ENCODE measurements at places on chromosomes 3 and 15.

DNA sequence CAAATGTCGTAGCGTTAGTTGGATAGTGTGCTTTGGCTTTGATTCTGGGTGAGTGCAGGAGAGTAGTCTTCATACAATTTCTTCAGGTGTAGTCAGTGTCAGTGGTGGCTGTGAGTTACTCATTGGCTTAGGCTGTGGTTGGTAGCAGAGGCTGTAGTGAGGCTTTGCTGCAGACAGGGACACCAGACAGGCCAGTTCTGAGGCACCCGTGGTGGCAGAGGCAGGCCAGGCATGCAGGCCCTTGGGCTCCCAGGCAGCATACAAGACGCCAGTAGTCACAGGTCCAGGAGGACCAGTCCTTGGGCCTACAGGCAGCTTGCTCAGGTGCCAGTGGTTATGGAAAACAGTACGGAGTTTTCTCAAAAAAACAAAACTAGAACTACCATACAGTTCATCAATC is 61.3 kb downstream of the DMXL2 start:
- no peak for DNase-seq

GRCh38 chr3:69357196-69357595 is 28.7 kb downstream of the FRMD4B start:
- no peak for DNase-seq

DNA sequence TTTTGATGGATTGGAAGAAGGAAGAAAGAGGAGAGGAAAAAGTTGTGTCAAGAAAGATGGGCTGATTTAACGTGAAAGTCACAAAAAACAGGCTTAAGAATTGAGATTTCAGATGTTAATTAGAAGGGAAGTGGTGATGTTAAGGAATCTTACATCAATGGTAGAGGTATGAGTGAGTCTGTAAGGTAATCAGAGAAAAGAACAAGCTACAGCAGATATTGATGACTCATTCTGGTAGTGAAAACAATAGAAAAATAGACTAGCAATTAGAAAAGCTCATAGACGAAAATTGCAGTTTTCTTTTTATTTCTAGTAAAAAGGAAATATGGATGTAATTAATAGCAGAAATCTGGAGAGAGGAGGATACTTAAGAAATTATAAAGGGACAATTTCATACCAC is 559.6 kb downstream of the MCTP2 start:
- no peak for DNase-seq

- peak; percentile 96 for DNase-seq
Observed at GRCh38 chr3:184005941-184006507, 11.7 kb downstream of the ABCC5 start.

DNA sequence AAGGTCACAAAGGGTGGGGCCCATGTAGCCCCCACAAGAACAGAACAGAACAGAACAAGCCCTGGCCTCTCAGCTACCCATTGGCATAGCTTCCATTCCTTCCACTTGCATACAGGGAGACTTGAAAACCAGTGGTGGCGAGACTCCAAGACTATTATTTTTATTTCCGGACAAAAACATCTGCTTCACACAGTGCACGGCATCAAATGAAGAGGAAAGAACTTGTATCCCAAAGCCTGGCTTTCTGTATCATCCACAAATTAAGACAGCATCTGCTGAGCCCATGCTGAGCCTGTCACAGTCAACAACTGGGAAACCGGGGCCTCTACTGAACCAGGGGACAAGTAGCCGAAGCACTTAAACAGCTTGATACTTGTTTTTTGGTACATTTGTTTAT is 56.0 kb downstream of the CLEC3B start:
- no peak for DNase-seq

DNA sequence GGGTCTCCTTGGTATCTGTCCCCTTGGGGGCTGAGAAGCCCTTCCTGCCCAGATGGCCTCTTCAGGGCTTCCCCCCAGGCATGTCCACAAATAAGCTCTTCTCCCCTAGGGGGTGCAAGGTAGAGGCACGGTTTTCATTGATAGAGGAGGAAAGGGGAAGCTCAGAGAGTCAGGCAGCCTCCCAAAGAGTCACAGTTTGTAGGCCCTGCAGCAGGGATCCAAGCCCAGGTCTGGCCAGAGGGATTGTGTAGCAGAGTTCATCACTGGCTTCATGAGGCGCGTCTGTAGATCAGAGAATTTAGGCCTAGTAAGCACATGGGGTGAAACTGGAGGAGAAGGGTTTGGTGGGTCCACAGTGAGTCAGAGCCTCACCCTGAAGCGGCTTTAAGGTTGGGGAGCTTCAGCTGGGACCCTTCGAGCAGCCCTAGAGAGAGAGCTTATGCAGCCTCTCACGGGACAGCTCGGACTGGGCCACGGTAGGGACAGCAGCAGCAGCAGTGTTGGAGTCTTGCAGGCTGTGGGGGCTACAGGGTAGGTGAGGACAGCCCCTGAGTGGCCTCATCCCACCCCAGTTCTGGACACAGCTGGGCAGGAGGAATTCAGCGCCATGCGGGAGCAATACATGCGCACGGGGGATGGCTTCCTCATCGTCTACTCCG is 37.5 kb upstream of the ESYT3 start:
- no peak for DNase-seq

DNA sequence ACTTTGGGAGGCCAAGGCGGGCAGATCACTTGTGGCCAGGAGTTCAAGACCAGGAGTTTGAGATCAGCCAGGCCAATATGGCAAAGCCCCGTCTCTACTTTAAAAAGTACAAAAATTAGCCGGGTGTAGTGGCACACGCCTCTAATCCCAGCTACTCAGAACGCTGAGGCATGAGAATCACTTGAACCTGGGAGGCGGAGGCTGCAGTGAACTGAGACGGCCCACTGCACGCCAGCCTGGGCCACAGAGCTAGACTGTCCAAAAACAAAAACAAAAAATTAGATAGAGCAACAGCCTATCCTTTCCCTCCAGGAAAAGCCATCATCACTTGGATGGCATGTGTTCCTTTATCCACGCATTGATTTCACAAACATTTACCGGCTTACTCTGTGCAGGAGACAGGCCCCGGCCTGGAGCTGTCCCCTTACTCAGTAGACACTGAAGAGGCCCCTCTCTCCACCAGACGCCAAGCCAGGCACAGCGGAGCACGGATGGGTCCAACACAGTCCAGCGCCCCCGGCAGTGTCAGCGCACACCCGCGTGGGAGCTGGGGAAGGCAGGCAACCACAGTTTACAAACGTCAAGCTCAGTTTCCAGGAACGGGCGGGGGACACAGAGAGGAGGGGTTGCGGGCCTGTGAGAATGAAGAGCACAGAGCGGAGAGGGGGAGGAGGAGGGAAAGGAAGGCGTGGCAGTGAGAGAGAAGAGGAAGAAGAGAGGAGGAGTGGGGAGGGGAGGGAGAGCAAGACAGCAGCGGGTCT is 3.1 kb downstream of the GP5 start:
- peak; percentile 66 for DNase-seq

DNA sequence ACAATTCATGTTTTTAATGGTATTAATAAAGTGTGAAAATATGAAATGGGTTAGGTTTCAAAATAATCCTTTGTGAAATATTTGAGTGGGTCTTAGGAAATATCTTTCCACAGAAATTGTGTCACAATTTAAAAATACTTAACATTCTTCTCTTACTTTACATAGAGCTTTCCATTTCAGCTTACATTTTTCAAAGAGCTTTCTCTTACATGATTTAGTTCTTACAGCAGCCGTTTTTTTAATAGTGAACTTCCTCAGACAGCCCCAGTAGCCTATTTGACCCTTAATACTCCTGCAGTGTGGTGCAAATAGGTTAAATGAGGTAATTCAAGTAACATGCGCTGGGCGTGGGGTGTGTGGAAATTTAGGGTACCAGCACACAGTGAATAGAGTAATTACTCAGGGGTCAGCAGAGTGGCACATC is 21.8 kb downstream of the P2RY12 start:
- DNase-seq, result no peak

DNA sequence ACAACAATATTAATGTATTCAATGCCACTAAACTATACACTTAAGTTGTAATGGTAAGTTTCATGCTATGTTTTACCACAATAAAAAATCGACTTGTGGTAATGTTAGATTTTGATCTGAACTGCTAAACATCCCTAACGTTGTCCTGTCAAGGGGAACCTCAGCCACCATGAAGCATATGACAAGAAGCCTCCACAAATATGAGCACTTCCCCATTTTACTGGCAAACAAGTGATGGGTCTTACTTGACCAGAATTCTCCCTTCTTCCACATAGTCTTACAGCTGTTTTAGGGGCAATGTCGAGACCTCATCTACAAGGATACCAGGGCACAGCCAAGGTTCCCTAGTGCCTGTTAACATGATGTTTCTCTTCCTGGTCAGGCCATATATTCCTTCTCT is 124.2 kb upstream of the ABI3BP start:
- no peak for DNase-seq

DNA sequence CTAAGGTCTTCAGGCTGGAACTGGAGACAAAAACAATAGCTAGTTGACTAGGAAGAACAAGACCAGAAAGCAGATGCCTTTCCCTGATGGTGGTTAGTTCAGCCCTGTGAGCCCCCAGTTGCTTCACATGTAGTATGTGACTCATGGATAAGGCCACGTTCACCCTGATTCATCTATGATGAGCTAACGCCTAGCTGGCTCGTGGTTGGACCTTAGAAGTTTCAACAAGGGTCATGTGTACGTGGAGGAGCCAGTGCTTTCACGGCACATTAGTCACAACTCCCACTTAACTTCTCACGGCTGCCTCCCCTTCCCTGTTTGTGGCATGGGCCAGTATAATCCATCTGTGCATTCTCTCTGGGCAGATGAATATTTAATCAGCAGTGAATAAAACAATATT is 20.6 kb downstream of the COL8A1 start:
- no peak for DNase-seq
